B cell (primary cell): ENCODE measurements at places on chromosomes 16 and 17.

GRCh38 chr16:19745286-19746010, 27.4 kb downstream of the IQCK start:
- DNase-seq: no peak

DNA sequence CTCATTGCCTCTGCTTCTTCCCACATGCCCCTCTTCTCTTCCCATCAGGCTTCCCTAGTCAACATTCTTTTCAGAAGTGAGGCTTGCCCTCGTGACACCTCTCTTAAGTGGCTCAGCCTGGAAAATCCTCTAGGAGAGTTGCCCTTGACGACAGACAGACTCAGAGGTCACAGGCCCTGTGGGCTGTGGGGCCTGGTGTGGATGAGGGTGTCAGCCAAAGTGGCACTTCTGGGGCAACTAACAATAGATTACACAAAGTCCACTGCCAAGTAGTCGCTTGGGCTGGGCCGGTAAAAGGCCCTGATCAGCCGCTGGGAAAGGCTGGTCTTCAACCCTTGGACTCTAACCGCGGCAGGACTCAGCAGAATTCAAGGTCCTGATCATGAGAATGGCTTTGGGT, 33.7 kb upstream of the METTL16 start:
- DNase-seq: no peak

DNA sequence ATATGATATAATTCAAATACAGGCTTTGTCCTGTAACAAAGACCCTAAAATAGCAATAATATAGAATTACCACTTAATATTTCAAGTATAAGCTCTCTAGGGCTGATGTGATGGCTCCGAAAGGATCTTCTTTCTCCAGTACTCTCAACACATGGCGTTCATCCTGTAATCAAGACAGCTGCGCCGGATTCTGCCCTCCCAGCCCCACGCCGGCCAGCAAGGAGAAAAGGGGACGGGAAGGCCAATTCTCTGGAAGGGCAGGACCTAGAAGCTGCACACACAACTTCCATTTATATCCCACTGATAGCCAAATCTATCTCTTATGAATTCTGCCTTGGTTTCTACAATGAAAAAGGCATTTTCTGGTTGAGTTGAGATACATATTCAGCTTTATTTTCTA, 32.0 kb downstream of the CCDC182 start:
- DNase-seq: no peak

DNA sequence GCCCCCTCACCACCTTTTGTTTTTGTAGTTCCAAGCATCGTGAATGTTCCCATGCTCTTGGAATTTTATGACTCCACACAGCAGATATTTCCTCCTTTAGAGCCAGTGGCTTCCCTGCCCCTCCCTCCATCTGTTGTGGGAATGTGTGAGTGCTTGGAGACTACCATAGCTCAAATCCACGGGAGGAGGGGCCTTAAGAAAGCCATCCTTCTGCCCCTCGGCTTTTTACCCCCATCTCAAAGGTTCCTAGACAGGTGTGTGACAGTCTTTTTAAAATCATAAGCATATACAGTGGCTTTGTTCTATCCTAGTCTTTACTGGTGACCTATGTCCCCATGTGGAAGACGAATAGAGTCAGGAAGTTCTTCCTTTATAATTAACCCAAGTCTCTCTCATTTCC, 47.2 kb downstream of the YPEL2 start:
- no peak for DNase-seq

DNA sequence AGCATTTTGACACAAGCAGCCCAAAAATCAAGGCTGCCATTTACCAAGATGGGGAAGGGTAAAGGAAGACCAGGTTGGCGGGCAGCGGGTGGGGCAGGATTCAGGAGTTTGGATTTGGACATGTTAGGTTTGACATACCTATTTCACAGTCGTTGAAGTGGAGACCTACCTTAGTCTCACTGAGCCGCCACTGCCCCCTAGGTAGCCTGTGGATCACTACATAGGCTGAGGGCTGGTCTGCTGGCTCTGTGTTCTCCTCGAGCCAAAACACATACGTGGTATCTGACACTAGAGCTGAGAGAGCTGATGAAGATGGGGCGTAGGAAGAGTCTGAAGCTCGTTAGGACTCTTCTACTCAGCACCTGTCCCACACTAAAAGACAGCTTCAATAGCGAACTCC, 115.1 kb downstream of the HIC1 start:
- DNase-seq: peak; percentile 48

DNA sequence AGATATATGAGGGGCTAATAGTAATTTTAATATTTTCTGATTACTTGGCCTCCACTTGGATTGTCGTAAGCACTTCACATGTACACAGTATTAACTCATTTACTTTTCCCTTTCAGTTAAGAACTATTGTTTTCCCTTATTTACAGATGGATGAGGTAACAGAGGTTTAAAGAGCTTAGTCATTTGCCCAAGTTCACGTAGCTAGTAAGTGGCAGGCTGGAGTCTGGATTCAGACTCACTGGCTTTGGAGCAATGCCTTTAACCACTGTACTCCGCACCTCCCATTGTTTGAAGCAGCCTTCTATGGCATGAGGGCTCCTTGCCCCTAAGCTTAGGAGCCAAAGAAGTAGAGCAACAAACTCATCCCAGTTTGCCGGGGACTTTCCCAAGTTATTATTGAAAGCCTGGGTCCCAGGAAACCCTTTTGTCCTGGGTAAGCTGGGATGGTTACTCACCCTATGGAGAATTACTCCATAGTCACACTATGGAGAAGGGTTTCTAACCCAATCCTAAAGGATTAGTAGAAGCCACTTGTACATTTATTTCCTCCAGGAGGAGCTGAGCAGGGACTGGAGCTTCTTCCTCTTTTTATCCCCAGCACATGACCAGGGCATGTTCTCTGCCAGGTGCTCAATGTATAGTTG, 12.3 kb downstream of the FOXL1 start:
- no peak for DNase-seq

DNA sequence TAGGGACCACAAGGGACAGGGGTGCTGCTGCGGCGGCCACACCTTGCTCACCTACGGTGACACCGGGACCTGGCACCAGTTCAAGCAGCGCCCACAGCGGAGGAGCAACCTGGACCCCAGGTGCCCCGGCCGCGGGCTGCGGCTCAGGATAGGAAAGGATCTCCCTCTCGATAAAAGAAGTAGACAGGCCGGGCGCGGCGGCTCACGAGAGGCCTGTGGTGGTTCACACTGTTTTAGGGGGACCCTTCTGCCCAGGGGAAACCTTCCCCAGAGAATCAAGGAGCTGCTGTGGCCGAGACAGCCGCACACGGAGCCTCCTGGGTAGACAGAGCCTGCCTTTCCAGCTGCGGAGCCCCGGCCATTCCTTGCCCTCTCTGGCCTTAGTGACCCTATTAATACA, 17.9 kb upstream of the ATP2A3 start:
- DNase-seq: no peak

GRCh38 chr17:54172096-54172984, 349.6 kb downstream of the KIF2B start:
- DNase-seq: no peak

- DNase-seq: no peak
These were observed 118.4 kb upstream of the CDC42EP4 start for GRCh38 chr17:73430165-73430680.
